ENCODE measurements at places on chromosomes 13 and 19. TPM values are rescaled to one million over a fixed set of nuclear protein-coding genes. Genes with fewer than 3 reads are reported as not detected.

S1PR4 gene
- total RNA-seq, result not detected

F2RL3 gene
- total RNA-seq, result 0.12 TPM

NANOS3 gene
- total RNA-seq, result not detected

DLL3 gene
- not detected for total RNA-seq

ZNF701 gene
- total RNA-seq, result 9.5 TPM

ZNF274 gene
- total RNA-seq, result 23.0 TPM

KCNN1 gene
- total RNA-seq, result not detected

LENG9 gene
- total RNA-seq, result 5.4 TPM

MYPOP gene
- 1.1 TPM for total RNA-seq

TMEM147 gene
- total RNA-seq, result 81.6 TPM

TMEM143 gene
- total RNA-seq, result 2.6 TPM

PRODH2 gene
- not detected for total RNA-seq
